Brain (organoid and tissue), 16 donors: ENCODE measurements at places on chromosomes 6 and 20. TPM values are rescaled to one million over a fixed set of nuclear protein-coding genes. Genes with fewer than 3 reads are reported as not detected.

The RIN2 gene
- 13.4 TPM for polyA plus RNA-seq

The PEX6 gene
- 69.7 TPM for polyA plus RNA-seq

The FAM162B gene
- 1.8 TPM for polyA plus RNA-seq

The STMN3 gene
- 455 TPM for polyA plus RNA-seq

The OARD1 gene
- polyA plus RNA-seq = 33.4 TPM

The GINS1 gene
- polyA plus RNA-seq = 10.2 TPM

The LY6G5C gene
- polyA plus RNA-seq = 7.6 TPM

The SLC29A1 gene
- polyA plus RNA-seq = 35.6 TPM

The CAGE1 gene
- not detected for polyA plus RNA-seq

The PCSK2 gene
- polyA plus RNA-seq = 181 TPM

The SLC22A1 gene
- polyA plus RNA-seq = not detected

The KIAA1755 gene
- 9.8 TPM for polyA plus RNA-seq
